Muscle of back (tissue), 13 donors: ENCODE measurements at places on chromosomes 13 and 19. TPM values are rescaled to one million over a fixed set of nuclear protein-coding genes. Genes with fewer than 3 reads are reported as not detected.

The CD33 gene
- polyA plus RNA-seq, result 2.1 TPM

The TINCR gene
- 0.15 TPM for polyA plus RNA-seq

The ZNF177 gene
- 3.0 TPM for polyA plus RNA-seq

The FFAR3 gene
- polyA plus RNA-seq, result not detected

The LSM14A gene
- 125 TPM for polyA plus RNA-seq

The GZMM gene
- polyA plus RNA-seq, result 0.44 TPM

GRCh38 chr19:12521996-12522395, 29.3 kb downstream of the ZNF564 start:
- DNase-seq, result no peak

DNA sequence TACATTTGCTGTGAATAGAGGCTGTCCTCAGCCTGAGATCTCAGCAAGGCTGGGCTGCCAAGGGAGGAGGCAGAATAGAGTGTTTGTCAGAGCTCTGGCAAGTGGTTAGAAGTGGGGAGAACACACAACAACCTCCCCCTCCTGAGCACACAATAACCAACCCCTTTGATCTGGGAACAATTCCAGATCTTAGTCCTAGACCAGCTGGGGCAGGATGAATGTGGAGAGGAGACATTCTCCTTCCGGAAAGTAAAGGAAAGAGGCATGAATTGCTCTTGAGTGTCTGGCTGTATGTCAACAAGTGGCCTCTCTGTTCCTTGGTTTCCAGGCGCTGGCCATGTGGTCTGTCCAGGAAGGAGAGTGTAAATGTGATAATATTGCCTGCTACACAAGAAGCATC, 114.9 kb upstream of the TMTC4 start:
- DNase-seq, result peak; percentile 47

- peak; percentile 72 for DNase-seq
These were observed 946.3 kb upstream of the PCDH9 start for GRCh38 chr13:68176475-68176874.

- DNase-seq, result no peak
These were observed 221.7 kb upstream of the GPC6 start for GRCh38 chr13:93004919-93005318.

GRCh38 chr19:17847538-17848366, at the start of gene JAK3:
Gene JAK3, minus strand, starts transcription at chr19:17847982. Its CDS starts 3,565 bp downstream, at chr19:17844417.
- DNase-seq, result peak; percentile 62

GRCh38 chr13:79311386-79311785, 94.7 kb downstream of the RBM26 start:
- DNase-seq, result no peak

DNA sequence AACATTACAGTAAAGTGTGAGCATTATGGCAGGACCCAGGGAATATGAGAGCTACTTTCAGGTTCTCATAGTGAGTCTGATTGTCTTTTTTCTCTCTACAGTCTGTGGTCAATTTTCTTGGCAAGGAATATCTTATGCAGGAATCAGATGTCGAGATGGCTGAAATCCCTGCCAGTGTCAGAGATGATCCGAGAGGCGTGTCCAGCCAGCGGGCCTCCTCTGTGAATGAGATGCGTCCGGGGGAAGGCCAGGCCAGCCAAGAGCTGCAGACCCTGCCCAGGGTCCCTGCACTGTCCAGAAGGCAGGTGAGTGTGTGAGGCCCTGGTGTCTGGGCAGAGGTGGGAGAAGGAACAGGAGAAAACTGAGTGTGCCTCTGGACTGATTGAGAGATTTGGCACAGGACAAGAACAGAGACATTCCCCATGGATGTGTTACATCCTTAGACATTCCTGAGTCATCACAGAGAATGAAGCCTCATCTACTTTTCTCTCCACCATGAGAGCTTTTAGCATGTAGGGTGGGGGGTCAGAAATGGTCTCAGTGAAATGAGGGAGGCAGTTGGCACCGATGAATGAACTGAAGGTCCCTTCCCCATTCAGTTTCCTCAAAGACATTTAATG, 27.3 kb upstream of the EDDM13 start:
- DNase-seq, result no peak

DNA sequence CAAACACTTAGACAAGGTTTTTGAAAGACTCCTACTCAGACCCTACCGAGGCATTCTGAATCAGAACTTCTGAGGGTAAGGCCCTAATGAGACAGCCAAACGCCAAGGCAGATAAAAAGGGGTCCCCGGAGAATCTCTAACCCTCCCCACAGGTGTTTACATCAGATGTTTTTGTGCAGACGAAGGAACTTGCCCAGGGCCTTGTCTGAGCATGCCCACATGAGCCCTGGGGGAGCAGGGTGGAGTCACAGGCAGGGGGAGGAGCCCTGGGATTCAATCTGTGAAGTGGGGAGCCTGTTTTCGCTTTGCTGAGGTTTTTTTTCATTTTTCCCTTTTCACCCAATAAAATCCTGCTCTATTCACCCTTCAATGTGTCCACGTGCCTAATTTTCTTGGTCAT, 61.6 kb upstream of the MED4 start:
- DNase-seq, result no peak

DNA sequence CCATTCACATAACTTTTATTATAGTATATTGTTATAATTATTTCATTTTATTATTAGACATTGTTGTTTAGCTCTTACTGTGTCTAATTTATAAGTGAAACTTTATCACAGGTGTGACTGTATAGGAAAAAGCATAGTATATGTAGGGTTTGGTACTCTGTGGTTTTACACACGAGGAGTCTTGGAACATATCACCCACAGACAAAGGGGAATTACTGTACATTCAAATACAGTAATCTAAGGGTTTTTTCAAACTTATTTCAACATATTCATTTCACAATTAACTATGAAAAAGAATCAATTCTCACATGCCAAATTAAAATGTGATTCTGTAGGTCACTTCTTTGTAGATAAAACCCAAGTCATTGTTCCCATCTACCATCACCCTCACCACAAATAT, 46.0 kb downstream of the RBM26 start:
- no peak for DNase-seq

DNA sequence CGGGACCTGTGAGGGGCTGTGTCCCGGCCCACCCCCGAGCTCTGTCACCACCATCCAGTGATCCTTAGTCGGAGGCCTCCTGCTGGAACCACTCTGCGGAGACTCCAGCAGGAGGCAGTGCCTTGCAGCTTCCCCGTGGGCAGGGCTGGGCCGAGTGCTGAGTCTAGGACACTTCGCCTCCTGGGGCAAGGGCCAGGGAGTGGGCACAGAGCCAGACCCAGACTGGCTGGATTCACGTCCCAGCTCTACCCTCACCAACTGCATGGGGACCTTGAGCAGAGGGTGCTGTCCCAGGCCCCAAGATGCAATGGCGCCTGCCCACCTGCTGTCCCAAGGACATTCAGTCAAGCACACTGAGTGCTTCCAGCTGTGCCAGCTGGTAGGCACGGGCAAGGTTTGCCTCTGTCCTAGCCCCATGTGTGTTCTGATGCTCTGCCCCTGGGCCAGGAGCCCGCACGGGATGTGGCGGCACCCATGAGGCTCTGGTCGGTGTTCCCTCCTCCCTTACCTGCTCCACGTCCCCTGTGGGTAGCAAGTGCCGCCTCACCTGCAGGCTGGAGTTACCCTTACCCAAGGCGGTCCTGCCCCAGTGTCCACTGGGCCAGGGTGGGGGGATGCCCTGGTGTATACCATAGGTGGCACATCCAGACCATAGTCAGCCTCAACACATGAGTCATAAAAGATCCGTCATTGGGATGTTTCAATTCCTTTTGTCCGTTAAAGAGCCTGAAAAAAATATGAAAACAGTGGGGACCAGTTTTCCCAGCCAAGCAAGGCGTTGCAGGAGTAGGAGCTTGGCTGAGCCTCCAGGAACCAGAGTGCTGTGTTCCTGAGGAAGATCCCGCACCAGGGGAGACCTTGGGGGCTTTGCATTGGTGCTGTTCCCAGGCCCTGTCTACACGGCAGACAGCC, 7.4 kb downstream of the FZR1 start:
- no peak for DNase-seq
